ENCODE measurements at places on chromosomes 6 and 20.

GRCh38 chr20:49999329-49999728 is 16.5 kb downstream of the SNAI1 start:
- no peak for DNase-seq

GRCh38 chr6:4504700-4505099 is 271.5 kb upstream of the CDYL start:
- no peak for DNase-seq

DNA sequence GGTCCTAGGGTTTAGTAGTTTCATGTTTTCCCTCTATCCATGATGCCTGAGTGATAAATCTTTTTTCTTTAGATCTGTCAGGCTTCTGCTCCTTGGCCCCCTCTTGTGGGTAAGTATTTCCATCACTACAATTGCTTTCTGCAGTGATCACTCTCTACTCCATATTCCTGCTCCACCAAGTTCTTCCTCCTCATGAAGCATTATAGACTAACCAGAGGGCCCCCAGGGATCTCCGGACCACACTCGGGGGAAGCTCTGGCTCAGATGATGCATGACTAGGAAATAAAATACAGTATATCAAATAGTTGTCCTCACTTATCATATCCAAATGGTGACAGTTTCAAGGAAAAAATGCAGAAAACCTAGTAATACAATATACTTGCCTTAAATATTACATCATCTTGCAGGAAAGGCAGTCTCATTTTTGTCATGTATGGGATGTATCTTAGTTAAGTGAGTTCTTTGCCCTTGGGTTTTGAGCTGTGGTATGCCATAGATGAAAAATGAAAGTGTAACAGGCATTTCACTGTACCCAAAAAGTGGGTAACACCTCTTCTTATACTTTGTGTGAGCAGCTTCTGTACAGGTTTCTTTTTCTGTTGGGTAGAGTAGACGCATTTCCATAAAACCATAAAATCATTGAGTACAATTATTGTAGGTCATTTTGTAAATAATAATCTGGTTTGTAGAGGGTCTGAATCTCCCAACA is 200.9 kb upstream of the EYA4 start:
- no peak for DNase-seq

GRCh38 chr6:4268171-4268570 is 132.8 kb upstream of the ECI2 start:
- no peak for DNase-seq

DNA sequence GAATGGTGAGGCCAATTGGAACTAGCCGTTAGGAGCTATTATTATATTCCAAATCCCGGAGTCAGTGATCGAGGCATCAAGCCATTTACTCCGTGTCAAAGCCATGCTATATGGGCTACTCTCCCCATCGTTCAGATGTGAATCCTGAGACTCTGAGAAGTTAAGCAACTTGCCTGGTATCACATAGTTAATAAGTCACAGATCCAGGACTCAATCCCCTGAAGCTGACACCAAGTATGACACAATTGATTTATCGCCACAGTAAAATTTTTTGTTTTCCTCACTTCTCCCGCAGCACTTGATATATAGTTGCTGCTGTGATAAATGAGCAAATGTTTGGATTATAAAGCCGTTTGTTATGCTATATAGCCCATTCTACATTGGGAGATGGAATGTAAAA is 50.8 kb upstream of the TSHZ2 start:
- DNase-seq: no peak

- DNase-seq: no peak
These were observed 9.6 kb upstream of the TRIM31 start for GRCh38 chr6:30122515-30122914.

GRCh38 chr6:24357336-24358218 is at the start of gene DCDC2:
Gene DCDC2 (minus strand): TSS chr6:24358059. CDS start chr6:24357750, 309 bp downstream.
- no peak for DNase-seq

DNA sequence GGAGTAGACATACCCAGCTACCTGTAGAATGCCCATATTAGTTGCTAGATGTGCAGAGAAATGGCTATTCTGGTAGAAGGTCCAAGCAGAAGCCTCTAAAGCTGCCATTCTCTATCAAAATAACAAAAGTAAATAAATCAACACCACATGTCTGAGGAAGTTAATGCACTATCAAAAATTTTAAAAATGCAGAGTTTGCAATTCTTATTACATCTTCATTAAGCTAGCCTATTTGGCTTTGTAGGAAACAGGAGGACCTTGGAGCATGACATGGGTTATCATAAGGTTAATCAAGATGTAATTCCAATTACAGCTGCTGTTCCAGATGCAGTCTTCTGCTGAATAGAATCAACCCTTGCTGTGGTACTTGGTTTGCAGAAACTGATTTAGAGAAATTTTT is 188.4 kb downstream of the TBX18 start:
- no peak for DNase-seq

- DNase-seq: no peak
These were observed 394.1 kb downstream of the TAF4 start for GRCh38 chr20:61671559-61671958.

DNA sequence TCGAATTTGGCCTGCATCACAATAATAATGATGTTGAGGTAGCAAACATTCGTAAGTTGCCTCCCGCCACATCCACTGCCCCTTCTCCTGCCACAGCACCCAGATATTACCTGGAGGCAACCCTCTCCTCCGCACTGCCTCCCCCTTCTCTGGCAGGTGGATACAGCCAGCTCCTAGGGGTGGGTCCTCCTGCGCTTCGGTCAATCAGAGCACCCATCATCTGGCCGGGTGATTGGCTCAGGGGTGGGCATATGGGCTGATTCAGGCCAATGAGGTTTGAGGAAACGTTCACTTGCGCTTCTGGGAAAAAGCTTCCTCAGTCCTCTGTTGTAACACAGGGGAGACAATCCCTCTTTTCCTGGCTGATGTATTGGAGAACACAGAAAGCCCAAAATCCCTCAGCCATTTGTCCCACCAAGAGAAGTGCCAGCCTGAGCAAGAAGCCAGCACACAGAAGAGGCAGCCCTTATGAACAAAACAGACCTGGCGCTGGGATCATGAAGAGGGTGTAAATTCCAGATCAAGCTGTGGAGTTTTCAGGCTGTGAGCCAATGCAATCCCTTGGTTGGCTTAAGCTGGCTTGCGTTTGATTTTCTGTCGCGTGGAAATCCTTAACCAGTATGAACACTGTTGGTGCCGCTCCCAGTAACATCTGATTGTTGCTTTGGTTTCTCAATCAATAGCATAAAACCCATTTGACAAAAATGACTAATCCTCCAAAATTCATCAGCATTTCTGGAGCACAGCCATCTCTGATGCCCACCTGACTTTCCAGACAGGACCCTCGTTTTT is 82.2 kb downstream of the PRDM1 start:
- DNase-seq: no peak

GRCh38 chr6:154569156-154569862 is 58.8 kb upstream of the CNKSR3 start:
- no peak for DNase-seq

DNA sequence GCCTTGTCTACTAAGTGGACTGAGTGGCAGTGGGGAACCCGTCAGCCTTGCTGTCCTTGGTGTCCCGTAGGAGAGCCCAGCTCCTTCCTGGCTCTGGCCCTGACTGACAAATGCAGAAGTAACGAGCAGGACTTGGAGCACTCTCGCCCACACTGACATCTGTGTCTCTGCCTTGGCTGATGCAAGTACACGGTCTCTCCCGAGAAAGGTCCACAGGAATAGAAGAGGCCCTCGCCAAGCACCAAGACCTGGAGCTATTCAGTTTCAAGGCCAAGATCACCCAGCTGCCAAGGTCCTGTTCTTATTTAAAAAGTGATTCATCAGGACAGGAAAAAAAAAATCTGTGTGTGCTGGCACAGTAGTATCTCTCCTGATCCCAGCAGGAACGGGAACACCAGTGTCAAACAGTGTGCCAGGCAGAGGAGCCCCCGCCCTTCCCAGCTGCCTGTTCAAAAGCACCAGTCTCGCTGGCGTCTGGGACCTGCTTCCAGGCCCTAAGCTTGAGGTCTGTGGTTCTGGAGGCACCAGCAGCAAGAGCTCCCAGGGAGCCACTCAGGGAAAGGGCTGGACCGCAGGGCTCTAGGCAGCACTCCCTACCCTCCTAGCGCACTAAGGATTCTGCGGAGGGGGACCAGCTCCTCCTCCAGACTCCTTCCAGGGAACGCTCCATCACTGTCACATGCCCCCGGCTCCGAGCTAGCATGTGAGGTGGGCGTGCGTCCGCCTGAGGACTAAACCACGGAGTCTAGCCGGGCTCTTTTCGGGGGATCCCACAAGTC is 376.9 kb downstream of the RNGTT start:
- DNase-seq: no peak

- DNase-seq: no peak
These were observed 214.8 kb upstream of the RREB1 start for GRCh38 chr6:6892744-6893583.

DNA sequence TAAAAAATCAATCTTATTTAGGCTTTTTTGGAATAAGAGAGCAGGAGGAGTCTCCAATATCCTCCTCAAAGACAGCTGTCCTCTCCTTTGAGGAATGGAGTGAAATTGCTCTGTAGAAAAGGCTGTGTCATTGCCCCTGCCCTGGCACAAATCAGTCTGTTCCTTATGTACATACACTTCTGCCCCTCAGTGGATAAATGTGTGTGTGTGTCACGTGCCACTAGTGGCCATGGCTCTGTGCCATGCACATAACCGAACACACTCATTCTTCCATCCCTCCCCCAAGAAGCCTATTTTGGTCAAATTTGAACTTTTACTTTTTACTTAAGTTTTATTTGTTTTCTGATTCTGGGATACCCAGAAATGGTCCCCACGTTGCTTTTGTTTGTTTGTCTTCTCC is 49.2 kb downstream of the ANKS1A start:
- DNase-seq: no peak

DNA sequence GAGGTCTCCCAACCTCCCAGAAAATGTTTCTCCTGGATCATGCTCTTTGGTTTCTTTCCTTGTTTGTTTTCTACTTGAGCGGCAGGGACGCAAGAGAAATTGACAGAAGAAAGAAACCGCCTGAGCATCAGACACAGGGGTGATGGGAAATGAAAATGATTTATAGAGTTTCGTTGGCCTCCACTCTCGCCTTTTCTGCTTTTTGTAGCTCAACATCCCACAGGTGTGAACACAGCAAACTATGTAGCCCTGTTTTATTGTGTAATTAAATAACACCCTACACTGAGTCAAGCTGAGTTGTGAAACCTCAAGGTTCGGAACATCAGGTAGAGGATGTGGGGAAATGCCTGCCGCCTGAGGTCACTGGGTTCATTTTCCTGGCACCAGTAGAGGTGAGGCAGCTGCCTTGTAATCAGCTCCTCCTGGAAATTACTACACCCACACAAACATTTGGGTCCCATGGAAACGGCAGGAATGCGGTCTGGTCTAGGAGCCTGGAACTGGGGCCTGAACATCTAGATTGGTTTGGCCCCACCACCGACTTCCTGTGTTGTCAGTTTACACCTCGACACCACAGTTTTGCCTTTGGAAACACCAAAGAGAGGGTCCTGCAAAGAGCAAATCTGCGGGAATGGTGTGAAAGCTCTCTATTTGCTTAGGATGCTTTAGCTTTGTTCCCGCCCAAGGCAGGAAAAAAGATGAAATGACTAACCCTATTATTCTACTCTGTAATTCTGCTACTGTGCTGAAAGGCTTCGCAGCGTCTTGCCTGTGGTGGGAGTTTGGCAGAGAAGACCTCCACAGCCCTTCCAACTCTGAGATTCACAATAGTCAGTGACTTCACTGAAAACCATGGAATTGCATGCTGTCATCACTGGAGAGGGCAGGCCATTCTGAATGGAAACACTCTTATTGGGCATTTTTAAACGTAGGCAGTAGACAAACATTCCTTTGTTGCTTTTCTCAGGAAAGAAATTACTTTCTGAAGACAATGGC is 53.0 kb downstream of the ADAT2 start:
- DNase-seq: no peak

DNA sequence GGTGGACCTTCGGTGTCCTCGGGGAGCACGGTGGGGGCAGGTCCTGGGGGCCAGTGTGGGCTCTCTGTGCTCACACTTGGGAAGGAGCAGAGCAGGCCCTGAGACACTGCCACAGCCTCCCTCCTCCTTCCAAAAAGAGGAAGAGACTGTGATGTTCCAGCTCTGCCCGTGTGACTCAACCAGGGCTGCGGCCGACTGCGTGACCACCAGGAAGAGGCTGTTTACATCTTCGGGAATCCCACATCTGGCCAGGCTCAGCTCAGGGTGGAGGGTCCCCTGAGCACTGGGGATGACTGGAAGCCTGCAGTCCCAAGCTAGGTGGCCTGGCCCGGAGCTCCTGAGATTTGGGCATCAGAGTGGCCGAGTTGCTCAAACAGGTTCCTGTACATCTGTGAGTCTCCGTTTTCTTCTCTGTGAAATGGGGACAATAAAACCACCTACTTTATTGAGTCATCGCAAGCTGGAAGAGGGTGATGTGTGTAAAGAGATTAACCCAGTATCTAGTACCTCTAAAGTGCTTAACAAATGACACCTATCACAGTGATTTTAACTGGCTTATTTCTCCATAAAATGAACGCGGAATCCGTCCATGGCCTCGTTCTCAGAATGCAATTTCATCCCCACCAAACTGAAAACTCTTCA is 242.1 kb downstream of the DLL1 start:
- DNase-seq: no peak

DNA sequence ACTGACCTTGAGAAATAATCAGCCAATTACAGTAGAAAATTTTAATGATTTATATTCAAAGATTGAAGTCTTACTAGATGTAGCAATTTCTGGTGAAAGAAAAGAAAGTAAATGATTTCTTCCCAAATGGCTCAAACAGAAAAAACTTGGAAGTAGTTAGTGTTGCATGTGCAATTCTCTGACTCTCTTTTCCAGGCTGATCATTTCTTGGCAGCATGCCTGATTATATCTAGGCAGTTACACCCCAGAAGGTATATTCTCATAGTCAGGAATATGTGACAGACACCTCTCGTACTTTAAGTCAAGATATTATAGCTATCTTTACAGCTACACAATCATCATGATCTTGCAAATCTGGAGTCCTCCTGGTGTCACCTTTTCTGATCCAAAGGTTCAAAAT is 122.9 kb downstream of the PDE7B start:
- no peak for DNase-seq

DNA sequence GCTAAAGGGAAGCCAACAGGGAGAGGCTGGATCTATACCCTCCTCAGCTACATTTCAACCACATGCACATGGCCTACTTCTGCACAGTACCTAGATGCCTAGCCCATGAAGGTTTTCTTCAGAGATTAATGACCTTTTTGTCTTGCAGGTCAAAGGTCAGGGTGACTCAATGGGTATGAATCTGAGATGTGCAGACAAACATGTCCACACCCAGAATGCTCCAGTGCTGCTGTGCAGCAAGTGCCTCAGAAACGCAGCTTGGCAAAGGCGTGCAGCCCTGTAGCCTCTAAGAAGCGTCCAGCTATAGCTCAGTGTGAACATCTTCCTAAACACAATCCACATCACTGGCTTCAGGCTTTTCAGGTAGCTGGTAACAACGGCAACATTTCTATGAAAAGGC is 24.4 kb downstream of the MAP1LC3A start:
- DNase-seq: no peak
